ENCODE measurements at places on chromosomes 2 and 18.

DNA sequence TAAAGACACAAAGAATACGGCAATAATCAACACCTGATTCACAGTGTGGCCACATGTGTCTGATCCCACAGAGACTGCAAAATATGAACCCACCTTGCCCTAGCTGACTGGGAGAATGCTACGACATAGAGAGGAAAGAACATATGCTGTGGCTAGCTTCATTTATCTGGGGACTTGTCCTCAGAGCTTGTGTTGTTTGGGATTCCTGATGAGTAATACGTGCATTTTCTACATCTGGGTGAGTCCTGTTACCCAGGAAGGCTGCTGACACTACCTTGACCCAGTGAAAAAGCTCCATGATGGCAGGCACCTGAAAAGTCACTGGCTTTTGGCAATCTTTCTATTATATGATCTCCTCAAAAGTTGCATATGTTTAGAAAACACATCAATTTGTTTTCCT lies 427.7 kb upstream of the LYPD1 start:
- no peak for DNase-seq

DNA sequence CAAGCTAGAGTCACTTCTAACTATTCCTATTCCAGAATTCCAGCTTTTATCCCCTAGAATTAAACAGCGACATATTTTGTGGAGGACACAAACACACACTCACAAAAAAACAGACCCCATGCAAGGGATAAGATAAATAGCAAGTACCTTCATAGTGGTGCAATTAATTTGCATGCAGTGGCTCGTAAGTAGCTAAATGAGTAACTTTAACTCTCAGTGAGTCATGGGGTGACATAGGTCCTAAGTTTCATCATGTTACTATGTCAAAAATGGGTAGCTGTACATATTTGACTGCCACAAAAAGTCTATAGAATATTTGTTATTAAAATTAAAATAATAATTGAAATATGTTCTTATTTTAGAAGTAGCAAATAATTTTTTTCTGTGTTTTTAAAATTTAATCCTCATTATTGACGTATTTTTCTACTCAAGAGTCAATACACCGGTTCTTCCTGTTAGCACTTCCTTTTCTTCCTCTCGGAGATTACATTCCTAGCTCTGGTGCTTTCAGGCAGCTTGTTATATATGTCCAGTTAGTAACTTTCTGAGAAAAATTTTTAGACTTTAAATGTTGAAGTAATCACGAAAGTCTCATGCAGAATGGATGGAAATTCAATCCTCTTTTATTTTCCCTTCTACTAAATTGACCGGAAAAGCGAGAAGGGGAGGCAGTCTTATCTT lies 247.0 kb downstream of the KCNH7 start:
- no peak for DNase-seq

- DNase-seq: no peak
These were observed 356.1 kb upstream of the ZEB2 start for GRCh38 chr2:144876013-144876412.

- DNase-seq: no peak
These were observed 13.0 kb downstream of the SCYGR4 start for GRCh38 chr2:227630322-227630721.

GRCh38 chr2:32663864-32664263 lies 36.0 kb downstream of the TTC27 start:
- no peak for DNase-seq

DNA sequence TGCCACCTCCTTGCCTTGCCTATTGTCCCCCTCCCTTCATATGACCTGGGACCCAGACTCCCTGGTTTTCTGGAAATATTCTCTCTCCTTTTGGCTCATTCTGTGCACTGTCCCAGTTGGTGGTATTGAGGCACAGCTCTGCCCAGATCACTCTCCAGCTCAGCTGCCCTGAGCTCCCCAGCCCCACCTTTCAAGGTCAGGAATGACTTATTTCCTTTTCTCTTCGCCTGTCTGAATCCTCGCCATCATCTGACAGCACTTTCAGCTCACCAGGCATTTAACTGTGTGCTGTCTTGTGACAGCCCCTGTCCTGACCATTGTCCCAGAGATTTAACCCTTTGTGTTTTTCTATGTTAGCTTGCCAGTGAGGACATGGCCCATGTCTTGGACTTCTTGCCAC lies 133.0 kb downstream of the MSH2 start:
- DNase-seq: no peak

DNA sequence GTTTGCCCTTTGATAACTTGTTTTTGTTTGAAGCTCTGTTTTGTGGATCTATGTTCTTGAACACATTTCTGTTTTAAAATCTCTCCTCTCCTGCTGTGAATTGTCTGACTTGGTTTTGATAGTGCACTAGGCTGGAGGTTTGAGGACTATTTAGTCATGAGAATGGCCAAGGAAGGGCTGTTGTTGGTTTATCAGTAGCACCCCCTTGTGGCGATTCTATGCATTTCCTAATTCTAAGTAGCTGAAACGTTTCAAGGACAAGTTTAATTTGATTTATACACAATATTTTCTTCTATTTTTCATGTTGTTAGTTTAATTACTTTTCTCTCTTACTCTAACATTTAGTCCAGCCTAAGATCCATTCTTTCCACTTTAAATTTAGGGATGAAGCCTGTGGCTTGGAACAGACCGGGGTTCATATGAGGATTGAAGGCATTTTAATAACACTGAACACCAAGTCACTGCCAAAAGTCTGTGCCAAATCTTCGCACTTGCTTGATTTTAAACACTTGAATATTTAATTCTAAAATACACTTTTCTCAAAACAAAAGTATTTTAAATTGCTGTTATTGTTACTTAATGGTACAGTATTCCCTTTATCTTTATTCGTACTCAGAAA lies 166.0 kb downstream of the SOCS6 start:
- DNase-seq: no peak

DNA sequence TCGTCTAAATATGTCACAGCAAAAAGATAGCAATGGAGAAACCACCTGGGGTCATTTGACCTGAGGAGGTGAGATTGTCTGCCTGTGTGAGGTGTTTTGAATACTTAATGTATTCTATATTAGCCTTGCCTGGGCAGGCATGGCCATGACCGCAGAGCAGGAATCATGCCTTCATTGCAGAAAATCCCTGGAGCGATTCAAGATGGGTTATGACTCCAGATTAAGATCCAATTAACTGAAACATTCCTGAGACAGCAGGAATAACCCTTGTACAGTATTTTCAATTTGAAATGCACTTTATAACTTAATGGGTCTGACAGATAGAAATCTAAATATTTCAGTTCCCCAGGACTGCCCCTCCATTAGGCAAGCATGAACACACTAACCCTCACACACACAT lies 227.3 kb upstream of the RAB6C start:
- no peak for DNase-seq

- no peak for DNase-seq
These were observed 15.5 kb upstream of the CPS1 start for GRCh38 chr2:210540900-210541289.

- DNase-seq: no peak
These were observed 8.7 kb downstream of the TMEM169 start for GRCh38 chr2:216090369-216090786.

- DNase-seq: no peak
These were observed 301.6 kb upstream of the GULP1 start for GRCh38 chr2:187989925-187990623.

DNA sequence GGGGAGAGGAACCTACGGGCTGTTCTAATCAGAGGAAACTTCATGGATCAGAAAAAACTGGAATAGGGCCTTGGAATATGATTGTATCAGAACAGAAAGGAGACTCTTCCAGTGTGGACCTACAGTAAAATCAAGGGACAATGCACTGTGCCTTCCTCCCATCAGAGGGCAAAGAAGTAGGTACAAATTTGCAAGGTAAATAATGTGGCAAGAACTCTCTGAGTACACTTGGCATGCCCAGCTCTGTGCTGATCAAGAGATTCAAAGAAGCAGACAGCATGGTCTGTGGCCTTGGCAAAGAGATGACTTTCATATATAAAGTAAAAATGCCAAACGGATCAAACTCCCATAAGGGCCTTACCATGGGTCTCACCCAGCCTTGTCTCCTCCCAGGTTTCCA lies 242.6 kb upstream of the OSR1 start:
- DNase-seq: no peak

DNA sequence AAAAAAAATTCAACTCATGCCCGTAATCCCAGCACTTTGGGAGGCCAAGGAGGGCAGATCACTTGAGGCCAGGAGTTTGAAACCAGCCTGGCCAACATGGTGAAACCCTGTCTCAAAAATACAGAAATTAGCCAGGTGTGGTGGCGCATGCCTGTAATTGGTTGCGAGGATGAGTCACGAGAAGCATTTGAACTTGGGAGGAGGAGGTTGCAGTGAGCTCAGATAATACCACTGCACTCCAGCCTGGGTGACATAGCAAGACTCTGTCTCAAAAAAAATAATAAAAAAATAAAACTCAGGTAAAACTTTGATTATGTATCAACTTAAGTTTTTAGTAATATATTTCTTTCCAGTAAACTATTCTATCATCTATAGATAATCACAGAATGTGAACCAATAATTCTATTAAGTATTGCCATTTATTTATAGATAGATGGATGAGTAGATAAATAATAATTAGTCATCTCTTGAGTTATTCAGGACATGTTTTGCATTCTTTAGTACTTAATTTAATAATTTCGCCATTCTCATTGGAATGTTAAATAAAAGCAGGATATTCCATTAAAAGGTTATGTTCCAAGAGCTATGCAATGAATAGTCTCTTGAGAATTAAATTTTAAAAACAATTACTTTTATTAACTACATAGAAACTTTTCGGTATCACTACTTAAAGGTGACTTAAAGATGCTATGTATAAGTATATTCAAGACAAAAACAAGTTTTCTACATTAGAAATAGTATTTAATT lies 48.7 kb downstream of the WDPCP start:
- DNase-seq: no peak

- no peak for DNase-seq
These were observed 69.3 kb upstream of the SLC16A14 start for GRCh38 chr2:230137902-230138539.

DNA sequence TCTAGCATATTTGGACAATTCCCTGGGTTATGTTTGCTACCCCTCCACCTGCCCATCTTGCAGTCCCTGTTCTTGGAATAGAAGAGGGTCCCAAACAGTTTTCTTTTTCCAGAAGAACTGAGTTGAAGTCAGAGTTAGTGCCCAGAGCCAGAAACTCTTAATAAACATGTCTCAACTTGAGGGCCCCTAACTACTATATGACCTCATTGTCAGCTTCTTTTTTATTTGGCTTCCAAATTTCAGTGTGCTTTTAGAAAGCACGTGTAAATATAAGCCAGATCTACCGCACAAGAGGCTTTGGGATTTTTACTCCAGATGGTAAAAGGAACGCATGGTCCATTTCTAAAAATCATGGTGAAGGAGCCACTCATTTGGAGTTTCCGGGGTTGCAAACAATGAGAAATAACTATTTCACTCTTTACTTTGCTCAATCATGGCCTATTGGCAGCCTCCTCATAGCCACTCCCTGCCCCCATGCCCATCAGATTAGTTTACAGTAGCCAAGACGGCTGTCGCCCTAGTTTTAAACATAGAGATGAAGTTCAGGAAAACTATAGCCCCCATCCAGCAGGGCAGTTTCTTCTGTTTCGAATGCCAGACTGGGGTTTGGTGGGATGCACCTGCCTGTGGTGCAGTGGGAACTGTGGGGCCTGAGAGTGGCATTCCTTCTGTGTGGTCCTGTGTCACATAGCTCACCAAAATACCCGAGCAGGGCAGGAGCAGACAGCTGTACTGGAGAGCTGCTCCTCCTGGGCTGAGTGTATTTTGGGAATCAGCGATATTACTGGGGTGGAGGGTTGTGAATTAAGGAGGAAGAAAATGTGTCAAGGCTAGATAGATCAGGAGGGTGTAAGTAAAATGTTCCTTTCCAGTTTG lies 1.7 kb downstream of the MAPRE3 start:
- no peak for DNase-seq

DNA sequence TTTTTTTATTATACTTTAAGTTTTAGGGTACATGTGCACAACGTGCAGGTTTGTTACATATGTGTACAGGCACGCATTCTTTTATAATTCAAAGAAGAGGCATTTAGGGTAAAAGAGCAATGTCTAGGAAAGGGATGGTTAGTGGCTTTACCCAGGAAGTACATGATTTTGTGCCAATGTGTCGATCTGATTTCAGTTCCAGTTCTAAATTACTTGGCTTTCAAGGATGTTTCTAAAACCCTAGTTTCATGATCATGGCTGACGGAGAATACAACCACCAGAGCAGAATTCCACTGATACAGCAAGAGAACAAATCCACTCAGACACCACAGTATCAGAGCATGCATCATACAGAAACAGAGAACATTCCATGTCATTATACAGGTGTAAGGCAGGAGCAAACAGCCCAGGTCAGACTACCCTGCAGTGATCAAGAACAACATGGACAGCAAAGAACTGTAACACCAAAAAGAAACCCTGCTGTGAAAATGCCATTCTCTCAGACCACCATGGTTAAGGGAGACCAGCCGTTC lies 116.7 kb upstream of the STK17B start:
- no peak for DNase-seq

DNA sequence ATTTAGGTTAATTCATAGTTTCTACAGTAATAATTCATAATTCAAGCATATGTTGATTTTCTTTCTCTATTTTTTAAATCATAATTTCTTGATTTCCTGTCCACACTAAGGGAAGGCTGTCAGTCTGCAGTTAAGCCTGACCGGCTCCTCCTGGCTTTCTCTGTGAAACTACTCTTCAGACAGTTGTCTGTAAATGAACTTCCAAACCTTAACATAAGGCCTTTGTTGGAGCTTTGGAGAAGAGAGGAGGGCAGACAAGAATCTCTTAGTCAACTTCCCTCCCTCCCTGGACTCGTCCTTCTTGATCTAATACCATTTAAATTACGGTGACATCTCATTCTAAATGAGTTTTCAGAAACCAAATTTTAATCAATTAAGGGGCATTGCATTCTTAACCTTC lies 404.1 kb upstream of the ST6GAL2 start:
- DNase-seq: no peak

GRCh38 chr2:144547494-144547893 lies 27.6 kb upstream of the ZEB2 start:
- DNase-seq: no peak

GRCh38 chr2:127414638-127415592 lies 3.3 kb upstream of the PROC start:
- no peak for DNase-seq

- no peak for DNase-seq
These were observed 10.4 kb upstream of the GALNT1 start for GRCh38 chr18:35571138-35571537.

DNA sequence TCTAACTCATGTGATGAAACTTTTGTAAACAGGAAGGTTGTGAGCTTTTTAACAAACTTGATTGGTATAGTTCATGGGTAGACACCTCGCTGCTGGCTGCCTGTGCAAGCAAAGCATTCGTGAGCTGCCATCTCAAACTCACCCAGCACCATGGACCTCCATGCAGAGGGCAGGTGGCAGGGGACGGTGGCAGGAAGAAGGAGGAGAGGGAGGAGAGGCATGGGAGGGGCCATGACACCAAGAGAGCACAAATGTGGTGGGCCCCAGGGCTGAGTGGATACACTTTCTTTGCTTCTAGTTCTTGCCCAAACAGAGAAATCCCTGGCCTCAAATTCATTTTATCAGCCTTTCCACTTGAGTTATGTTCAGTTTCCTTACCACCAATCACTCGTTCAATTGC lies 29.1 kb downstream of the AFG3L2 start:
- no peak for DNase-seq

GRCh38 chr18:67280486-67281242 lies 235.9 kb downstream of the DSEL start:
- DNase-seq: no peak

GRCh38 chr2:215358891-215359575 lies 47.2 kb downstream of the ATIC start:
- no peak for DNase-seq

Measured in stimulated activated CD8-positive, alpha-beta memory T cell treated with anti-CD3 and anti-CD28 coated beads, Interleukin-7, amount 100 ng/mL, for 1 hour (primary cell).